ENCODE measurements at places on chromosomes 4 and X. TPM values are rescaled to one million over a fixed set of nuclear protein-coding genes. Genes with fewer than 3 reads are reported as not detected.

- DNase-seq = no peak
These were observed 19.7 kb upstream of the CRMP1 start for GRCh38 chr4:5912614-5913019.

GRCh38 chrX:69307029-69307428, 141.8 kb upstream of the PJA1 start:
- no peak for DNase-seq

- no peak for DNase-seq
These were observed 6.6 kb downstream of the GDPD2 start for GRCh38 chrX:70429759-70430158.

- no peak for DNase-seq
These were observed 3.9 kb upstream of the ELF4 start for GRCh38 chrX:130114141-130114588.

- DNase-seq = no peak
These were observed 211.2 kb upstream of the POF1B start for GRCh38 chrX:85590638-85591037.

GRCh38 chrX:155313766-155314165, 20.6 kb downstream of the CLIC2 start:
- DNase-seq = no peak

DNA sequence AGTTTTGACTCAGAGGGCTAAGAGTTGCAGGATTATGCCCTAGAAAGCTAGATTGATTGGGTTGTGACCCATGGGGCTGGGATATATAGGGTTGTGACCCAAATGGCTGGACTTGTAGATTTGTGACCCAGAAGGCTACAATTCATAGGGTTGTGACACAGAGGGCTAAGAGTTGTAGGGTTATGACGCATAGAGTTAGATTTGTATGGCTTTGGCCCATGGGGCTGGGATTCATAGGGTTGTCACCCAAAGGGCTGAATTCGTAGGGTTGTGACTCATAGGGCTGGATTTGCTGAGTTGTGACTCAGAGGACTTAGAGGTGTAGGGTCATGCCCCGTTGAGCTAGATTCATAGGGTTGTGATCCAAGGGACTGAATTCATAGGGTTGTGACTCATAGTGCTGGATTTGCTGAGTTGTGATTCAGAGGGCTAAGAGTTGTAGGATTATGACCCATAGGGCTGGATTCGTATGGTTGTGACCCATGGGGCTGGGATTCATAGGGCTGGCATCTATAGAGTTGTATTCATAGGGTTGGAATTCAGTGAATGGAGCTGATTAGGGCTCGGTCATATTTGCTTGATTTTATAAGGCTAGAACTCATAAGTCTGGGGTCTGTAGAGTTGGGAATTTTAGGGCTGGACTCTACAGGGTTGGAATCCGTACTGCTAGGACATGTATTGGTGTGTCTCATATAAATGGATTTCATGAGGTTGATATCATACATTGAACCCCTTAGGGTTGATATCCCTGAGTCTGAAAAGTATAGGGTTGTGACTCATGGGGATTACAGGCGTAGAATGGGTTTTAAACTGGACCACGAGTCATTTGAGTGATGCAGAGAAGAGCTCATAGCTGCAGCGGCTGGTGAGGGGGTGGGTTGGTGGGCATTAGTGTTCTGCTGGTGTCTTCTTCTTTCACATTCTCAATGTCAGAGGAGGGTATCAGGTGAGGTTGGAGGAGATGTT, 125.7 kb downstream of the CRLF2 start:
- DNase-seq = no peak

GRCh38 chrX:54540289-54540688, 10.3 kb downstream of the GNL3L start:
- peak; percentile 62 for DNase-seq

The TMEM31 gene
- not detected for total RNA-seq

The MAGEB1 gene
- total RNA-seq = not detected

The SLC9B2 gene
- 10.6 TPM for total RNA-seq

The BST1 gene
- 0.88 TPM for total RNA-seq

The ZNF185 gene
- 0.47 TPM for total RNA-seq

Data from myocyte (in vitro differentiated cells).